ENCODE measurements at places on chromosomes 1 and 21.

DNA sequence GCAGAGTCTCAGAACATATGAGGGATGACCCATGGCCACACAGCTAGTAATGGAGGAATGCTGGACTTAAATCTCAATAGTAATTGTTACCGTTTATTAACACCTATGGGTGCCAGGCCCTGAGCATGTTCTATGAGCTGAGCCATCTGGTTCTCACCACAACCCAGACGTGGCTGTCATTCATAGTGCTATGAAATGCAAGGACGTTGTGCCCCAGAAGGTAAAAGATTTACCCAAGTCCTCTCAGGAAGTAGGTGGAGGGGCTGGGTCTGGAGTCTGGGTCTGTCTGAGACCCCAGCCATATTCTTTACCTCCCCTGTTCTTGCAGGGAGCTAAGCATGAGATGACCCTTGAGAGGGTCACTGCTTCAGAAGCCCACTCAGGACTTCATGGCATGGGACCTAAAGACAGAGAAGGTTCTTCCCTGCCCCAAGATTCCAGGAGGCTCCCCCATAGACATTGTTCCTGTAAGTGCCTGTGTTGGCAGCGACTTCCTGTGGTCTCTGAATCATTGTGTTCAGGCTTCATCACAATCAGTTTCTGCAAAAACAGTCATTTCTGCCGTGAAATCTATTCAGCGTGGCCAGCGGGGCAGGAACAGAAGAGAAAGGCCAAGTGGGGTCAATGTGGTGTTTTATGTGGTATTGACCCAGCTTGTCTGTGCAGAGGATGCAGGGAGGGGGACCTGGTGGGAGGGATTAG is 475.4 kb downstream of the PTPRU start:
- no peak for DNase-seq

GRCh38 chr1:197731449-197731848 is 43.8 kb downstream of the DENND1B start:
- DNase-seq, result no peak

DNA sequence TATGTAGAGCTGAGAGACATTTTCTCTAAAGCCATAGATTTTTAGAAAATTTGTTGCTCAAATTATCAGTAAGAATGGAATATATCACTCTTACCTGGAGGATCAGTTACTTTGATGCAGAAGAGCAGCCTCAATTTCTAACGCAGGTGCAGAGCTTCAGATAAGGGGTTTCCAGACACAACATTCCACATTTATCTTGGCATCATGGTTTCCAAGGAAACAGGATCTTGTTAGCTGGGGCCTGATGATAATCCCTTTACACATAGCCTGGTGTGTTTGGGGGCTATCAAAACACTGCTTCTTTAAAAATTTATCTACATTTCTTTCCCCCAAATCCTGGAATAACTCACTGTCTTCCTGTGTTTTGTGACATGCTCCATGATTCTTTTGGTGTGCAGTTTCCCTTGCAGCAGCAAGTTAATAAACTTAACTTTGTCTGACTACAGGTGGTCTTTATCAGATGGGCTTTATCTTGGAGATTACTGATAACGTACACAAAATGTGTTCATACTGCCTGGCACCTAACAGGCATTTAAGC is 2.7 kb upstream of the STX12 start:
- DNase-seq, result no peak

DNA sequence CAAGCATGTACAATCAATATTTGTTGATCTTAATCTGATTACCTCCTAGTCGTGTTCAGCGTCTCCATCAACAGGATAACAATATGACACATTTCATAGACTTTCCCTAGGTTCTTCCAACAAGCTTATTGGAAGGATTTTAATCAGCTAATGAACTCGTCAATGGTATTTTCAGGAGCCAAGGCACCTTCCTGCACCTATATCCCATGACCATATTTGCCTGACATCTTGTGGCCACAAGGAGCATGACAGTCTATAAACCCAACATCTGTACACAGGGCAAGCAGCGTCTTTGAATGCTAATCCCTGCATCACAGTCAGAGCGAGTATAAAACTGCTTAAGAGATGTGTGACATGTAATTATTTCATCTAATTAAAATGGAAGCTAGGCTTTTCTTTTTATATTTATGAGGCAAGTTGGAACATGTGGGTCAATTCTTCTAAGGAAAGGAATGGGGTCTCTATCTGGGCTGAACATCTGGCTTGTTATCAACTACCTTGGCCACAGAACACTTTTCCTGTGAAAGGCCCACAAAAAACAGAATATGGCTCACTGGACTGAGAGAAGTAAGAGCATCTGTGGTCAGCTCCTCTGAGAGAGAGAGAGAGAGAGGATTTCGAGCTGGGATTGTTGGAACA is 388.8 kb downstream of the NTNG1 start:
- DNase-seq, result no peak

DNA sequence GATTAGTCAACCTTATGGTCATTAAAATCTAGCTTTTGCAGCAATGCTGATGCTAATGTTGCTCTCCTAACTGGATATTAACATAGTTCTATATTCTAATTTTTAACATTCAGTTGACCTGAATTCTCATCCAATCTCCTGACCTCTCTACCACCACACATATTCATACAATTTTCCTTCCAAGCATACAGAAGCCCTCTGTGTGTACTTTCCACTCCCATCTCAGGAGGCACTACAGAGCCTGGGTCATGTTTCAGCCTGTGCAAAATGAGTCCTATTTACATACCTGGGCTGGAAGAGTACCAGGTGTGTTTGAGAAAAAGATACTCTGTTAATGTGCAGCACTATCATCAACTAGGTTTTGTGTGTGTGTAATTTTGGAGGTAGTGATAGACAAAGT is 486.3 kb downstream of the NEGR1 start:
- no peak for DNase-seq

DNA sequence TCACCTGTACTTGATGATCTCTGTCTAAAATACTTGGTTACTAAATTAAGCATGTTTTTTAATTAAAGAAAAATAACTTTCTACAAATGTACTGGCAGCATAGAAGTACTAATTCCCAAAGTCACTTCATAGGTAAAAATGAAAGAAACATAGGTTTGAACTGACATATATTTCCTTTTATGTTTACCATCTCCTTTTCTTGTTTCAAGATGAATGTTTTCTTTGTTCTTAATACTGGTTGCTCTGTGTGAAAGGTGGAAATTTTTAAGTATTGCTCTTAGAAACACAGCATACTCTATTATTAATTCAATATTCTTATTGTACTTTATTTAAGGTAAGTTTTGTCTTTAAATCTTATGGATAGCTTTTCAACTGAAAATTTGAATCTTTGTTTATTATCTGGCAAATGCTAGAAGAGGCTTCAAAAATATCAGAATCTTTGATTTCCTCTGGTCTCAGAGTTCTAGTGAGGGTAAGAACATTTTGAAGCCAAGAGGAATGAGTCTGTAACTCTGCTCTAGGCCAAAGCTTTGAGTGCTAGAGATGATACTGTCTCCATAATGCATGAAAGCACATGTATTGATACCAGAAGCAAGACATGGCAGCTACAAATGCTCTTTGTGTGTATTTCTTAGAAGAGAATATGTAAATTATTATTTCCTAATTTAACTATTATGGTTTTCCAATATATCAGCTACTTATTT is 18.2 kb downstream of the RRP15 start:
- DNase-seq, result no peak

- DNase-seq, result no peak
These were observed 144.6 kb downstream of the CLIC6 start for GRCh38 chr21:34813266-34813894.

- DNase-seq, result no peak
These were observed 249.0 kb downstream of the PDE4B start for GRCh38 chr1:66041654-66042053.

- DNase-seq, result peak; percentile 1
These were observed 36.4 kb downstream of the ELK4 start for GRCh38 chr1:205595435-205595834.

GRCh38 chr1:24903560-24903954 is 26.5 kb downstream of the RUNX3 start:
- DNase-seq, result peak; percentile 64

- peak; percentile 94 for DNase-seq
These were observed at the start of gene UBXN11 for GRCh38 chr1:26306290-26307229. TSS of gene UBXN11 (minus strand) at chr1:26306636. CDS start at chr1:26302883, 3,753 bp downstream.

DNA sequence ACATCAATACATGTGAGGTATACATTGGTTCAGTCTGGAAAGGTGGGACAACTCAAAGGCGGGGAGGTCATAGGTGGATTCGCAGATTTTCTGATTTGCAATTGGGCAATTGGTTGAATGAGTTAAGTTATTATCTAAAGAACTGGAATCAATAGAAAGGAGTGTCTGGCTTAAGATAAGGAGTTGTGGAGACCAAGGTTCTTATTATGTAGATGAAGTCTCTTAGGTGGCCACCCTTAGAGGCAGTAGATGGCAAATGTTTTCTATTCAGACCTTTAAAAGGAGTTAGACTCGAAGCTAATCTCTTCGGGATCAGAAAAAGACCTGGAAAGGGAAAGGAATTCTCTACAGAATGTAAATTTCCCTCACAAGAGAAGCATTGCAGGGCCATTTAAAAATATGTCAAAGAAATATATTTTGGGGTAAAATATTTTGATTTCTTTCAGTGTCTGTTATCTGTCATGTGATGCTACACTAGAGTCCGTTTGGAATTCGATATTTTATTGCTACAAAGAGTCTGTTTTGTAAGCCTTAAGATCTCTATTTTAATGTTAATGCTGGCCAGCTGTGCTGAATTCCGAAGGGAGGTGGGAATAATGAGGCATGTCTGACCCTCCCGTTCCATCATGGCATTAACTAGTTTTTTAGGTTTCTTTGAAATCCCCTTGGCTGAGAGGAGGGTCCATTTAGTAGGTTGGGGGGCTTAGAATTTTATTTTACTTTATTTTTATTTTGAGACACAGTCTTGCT is 265.1 kb downstream of the PTPRU start:
- DNase-seq, result no peak

Data from mesenteric fat pad (tissue), 1 donor.